ENCODE measurements at places on chromosomes 2 and 18. TPM values are rescaled to one million over a fixed set of nuclear protein-coding genes. Genes with fewer than 3 reads are reported as not detected.

DNA sequence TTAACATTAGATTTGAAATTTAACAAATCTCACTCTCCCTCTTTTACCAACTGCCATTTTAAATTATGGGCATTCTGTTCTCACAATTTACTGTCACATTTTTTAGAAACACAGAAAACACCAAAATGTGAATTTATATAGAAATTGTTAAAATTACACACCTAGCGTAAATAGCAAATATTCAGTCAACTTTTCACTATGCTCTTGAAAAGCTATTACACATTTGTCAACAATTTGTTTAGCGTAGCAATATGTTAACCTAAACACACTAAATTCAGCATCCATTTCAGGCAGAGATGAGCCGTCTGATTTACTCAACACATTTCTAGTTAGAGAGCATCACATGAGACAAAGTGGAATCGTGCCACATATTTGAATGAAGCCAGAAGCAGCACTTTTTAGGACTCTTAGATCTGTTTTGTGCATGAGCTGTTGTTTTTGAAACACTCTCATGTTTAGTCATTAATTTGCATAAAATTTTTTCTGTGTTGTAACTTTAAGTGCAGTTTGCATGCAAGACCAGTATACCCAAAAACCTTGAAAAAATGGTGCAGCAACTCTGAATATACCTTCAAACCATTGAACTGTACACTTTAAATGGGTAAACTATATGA, 8.2 kb downstream of the TTC32 start:
- no peak for DNase-seq

DNA sequence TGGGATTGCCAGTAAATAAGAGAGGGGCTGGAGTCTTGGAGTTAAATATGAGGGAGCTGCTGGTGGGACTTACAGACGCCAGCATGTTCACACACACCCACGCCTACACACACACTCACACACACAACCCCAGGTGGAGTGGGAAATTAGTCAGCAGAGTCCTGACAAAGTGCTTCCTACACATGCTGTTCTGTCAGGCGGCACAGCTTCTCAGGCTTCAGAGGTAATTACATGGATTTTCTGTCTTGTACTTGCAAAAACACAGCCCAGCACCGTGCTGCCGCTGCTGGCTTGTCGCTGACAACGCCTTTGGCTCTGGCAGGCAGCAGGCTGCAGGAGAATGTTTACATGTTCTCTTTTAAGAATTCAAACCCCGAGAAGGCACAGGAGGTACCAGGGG, 1186.3 kb upstream of the CELF4 start:
- DNase-seq = no peak

DNA sequence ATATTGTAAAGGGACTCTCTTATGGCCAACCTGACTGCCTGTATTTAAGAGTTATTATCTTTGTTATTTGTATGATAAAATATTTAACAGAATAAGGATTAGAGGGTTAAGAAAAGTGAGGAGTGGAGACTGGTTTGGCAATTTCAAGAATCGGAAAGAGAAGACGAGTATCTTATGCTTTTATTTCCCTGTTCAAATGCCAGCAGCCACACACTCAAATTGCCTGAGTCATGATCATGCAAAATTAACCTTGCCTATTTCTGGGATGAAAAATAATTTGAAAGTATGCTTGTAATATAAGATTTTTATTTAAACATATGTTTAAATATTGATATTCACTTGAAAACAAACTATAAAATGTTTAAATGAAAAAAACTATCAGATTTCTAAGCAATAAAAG, 188.6 kb downstream of the CD226 start:
- DNase-seq = no peak

SNRNP27 gene
- total RNA-seq = 34.5 TPM

NCKAP5 gene
- 2.3 TPM for total RNA-seq

SF3B1 gene
- 238 TPM for total RNA-seq

DIS3L2 gene
- total RNA-seq = 42.5 TPM

NT5C1B gene
- total RNA-seq = not detected

- DNase-seq = no peak
Observed at GRCh38 chr2:118077636-118078247, 10.5 kb upstream of the INSIG2 start.

PDE1A gene
- total RNA-seq = 10.8 TPM

DNA sequence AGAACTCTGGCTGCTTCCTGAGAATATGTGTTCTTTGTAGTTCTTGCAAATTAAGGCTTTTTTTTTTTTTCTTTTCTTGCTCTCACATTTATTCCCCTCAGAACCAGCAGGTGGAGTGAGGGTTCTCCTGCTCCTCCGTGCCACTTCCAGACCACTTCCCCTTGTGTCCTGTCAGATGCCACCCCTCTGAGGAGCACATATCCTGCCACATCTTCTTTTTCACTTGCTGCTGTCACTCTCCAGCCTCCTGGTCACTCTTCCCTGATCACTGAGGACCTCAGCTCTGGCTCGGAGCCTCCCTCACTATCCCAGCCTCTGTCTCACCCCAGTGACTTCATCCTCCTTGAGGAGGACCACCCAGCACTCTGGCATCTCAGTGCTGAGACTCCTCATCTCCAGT, 100.5 kb downstream of the TACR1 start:
- DNase-seq = no peak

SCYGR2 gene
- total RNA-seq = not detected

DNA sequence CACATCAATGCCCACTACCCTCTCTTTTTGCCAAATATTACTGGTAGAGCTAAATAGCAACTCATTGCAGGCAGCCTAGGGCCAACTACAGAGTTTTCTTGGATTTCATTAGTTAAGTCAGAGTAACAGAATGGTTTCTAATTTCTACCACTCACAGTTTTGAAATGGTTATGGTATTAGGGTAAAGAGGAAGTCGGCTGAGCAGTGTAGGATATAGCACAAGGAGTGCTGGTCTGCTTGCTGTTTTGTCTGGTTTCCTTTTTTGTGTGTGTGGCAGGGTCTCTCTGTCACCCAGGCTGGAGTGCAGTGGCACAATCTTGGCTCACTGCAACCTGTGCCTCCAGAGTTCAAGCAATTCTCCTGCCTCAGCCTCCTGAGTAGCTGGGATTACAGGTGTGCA, 289.2 kb upstream of the CCDC68 start:
- no peak for DNase-seq

DNA sequence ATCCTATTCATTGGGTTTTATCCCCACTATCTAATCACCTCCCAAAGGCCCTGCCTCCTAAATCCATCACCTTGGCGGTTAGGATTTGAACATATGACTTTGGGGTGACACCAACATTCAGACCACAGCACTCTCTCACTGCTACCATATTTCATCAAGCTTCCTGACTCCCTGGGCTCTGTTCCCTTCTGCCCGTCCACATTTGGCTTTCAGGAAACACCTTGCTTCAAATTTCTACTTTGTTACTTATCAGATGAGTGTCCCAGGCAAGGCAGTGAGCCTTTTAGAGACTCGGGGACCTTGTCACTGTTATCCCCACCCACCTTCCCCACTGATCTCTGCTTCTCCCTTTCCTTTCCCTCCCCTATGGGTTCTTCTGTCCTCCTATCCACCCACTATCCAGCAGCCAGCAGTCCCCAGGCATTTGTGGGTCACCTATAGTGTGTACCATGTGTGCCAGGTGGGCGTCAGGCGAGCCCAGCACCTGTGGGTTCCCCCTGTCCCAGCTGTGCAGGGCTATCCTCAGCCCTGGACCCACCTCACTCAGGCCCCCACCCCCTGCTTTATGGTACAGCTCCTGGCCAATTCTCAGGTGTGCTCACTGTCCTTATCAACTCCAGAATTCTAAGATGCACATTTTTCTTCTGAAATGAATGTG, 230.9 kb downstream of the LOXHD1 start:
- DNase-seq = no peak
